Panc1 (cell line): ENCODE measurements at places on chromosomes 5 and 9. TPM values are rescaled to one million over a fixed set of nuclear protein-coding genes. Genes with fewer than 3 reads are reported as not detected.

MARCOL gene
- total RNA-seq = not detected

BARHL1 gene
- total RNA-seq = not detected

PIP5K1B gene
- not detected for total RNA-seq

CCL27 gene
- total RNA-seq = 0.95 TPM

SIT1 gene
- total RNA-seq = not detected

PCDHB11 gene
- total RNA-seq = 1.6 TPM

QRFP gene
- total RNA-seq = not detected

PBX3 gene
- total RNA-seq = 39.0 TPM

BAAT gene
- total RNA-seq = 0.08 TPM

WDR55 gene
- total RNA-seq = 49.2 TPM

LCN15 gene
- total RNA-seq = 0.05 TPM

OR1N2 gene
- total RNA-seq = not detected

GRCh38 chr9:135490166-135490870 is 10.2 kb upstream of the MRPS2 start:
- DNase-seq = no peak

- DNase-seq = peak; percentile 15
These were observed 15.1 kb downstream of the IFNA1 start for GRCh38 chr9:21455320-21455719.

GRCh38 chr9:34380511-34381315 is 4.0 kb upstream of the MYORG start:
- no peak for DNase-seq

DNA sequence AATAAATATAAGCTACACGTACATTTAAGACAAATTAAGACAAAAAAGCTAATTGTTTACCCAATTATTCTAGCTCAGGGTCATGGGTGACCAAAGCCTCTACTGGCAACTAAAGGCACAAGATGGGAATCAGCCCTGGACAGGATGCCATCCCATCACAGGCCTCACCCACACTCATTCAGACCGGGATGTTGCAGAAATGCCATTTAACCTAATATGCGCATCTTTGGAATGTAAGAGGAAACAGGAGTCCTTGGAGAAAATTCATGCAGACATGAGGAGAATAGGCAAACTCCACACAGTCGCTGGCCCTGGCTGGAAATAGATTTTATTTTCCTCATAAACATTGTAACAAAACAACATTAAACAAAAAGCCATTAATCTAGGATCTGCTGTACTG is 2003.8 kb upstream of the CDH9 start:
- DNase-seq = no peak

DNA sequence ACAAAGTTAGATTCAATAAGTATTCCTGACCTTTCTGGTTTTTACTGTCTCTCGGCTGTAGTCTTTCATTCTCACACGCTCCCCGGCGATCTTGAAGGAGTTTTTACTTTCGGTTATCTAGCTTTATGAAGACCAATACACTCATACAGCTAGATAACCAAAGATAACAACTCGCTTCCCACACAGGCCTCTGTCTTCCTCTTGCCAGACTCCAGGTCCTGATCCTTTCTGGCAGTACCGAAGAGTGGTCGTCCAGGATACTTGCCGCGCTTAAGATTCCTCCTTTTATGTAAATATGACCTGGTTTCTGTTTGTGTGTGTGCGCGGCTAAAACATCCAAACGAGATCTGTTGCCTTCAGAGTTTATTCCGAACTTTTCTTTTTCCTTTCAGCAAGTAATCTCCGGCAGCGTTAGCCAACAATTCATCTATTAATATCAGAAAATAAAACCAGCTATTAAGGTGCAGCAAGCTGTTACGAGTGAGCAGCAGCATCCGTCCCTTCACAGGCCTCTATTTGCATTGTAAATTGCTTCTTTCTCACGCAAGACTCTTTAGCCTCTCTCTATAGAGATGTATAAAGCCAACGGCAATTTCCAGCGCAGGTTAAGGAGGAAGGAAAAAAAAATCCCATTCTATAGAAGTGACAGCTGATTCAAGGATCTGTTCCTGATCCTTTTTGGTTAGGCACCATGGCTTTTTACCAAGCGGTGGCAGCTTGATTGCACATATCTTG is 216.1 kb downstream of the MEF2C start:
- DNase-seq = no peak

GRCh38 chr9:108664309-108665255 is 191.2 kb downstream of the ACTL7B start:
- DNase-seq = no peak

DNA sequence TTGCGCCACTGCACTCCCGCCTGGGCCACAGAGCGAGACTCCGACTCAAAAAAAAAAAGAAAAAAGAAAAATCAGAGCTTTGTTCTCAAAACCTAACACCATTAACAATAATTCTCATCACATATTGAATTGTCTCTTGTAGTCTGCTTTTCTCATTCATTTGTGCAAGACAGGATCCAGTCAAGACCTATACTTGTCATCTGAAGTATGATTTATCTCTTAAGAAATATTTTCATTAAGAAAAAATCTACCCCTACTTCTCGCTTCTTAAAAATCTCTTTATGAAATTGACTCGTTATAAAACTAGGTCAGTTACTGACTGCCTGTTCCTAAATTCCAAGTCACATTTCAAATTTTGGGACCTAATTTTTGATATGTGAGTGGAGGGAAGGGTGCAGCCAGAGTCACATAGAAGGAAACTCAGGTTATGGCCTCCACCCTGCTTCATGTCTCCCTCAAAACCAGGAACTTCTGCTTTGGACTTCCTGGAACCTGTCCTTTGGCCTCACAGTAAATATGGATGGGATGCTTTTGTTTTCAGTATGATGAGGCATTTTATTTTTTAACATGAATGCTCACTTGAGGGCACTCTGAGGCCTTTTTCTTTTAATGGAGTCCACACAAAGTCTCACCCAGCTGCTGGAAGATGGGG is 18.9 kb downstream of the ZNF169 start:
- DNase-seq = no peak

- no peak for DNase-seq
These were observed 565.7 kb upstream of the FTMT start for GRCh38 chr5:121285801-121286521.

GRCh38 chr9:125240649-125240999 is 519 bp downstream of the HSPA5 start:
- no peak for DNase-seq

- no peak for DNase-seq
These were observed 4.9 kb downstream of the AKNA start for GRCh38 chr9:114382699-114383520.

GRCh38 chr9:91415290-91415689 is 8.3 kb downstream of the NFIL3 start:
- DNase-seq = no peak

GRCh38 chr5:111787006-111787405 is 30.0 kb upstream of the NREP start:
- DNase-seq = no peak

DNA sequence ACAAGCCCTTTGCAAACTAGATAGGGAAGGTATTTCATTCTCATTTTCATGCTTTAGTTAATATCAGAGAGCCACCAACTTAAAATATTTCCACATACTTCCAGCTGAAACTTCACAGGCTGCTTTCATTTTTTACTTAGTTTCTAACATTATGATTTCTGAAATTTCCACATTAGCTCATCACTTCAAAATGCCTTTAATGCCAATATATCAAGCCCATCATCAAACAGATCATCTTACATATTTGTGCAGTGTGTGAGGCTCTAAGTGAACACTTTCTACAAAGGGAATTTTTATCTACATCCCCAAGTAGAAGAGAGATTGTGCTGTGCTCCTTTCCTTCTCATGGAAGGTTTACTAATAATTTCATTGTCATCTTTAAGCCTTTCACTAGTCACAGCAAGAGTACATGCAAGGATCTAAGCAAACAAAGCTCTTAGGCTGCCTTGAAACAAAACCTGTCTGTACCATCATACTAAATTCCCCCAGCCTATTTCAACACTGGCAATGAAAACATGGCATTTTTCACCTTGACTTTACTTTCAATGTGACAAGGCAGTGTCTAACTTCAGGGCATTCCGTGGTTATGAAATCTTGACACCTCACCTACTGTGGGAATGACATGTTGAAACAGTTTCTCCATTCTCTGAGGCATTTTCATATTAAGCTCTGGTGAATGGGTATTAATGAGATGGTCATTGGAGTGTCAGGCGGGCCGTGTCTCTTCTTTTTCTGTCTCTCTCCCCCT is 45.4 kb downstream of the PPP2R2B start:
- no peak for DNase-seq

- peak; percentile 30 for DNase-seq
These were observed 81.4 kb upstream of the ANKRD55 start for GRCh38 chr5:56314529-56314928.

GRCh38 chr5:133996683-133997252 is 8.0 kb downstream of the VDAC1 start:
- no peak for DNase-seq

DNA sequence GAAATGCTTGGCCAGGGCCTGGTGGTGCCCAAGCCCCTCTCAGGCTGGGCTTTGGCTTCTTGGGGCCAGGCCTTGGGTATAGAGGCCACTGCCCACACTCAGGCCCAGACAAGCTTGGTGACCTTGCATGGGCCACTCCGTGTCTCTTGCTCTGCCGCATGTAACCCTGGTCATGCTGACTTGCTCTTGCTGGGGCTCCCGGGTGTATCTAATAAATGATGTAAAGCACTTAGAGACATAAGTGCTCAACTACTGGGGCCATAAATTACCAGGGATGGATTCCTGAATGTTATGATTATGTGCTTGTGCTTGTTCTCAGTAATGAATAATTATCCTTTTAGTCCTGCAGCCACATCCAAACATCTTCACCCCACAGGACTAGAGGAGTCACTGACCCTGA is 54.0 kb downstream of the C5orf15 start:
- no peak for DNase-seq

DNA sequence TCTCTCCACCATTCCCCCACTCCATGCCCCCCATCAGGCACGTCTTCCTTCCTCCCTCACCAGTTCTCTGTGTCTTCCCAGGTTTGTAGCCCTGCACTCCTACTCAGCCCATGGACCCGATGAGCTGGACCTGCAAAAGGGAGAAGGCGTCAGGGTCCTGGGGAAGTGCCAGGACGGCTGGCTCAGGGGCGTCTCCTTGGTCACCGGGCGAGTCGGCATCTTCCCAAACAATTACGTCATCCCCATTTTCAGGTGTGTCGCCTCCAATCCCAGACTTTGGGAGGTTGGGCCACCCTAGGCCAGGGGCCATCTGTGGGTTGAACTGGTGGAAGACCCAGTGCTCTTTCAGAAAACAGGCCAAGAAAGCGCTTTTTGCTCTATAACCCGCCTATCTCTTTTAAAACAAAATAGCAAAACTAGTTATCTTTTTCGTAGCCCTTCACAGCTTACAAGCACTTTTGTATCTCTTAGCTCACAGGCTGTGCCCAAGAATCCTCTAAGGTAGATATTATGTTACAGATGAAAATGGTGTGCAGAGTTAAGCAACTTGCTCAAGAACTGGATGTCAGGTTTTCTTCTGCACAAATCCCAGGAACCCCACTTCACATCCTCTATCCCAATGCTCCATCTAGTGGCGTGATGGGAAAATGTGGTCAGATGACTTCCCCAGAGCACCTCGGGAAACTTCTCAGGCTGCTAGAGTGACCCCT is 56.2 kb downstream of the PLAC8L1 start:
- peak; percentile 22 for DNase-seq

DNA sequence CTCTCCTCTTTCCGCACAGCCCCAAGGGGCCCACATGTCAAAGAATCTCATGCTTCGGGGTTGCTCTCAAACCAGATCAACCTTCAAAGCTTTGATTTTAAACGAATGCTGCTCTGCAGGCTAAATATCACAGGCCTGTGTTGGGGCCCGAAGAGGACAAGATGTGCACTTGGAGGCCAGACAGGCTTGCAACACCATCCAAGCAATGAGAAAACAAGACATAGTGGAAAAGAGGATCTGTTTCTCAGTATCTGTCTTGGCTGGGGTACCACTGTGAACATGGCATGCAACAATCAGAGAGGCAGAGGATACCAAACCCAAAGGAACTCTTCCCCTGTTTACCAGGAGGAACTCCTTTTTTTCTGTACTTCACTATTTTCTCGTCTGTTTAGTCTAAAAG is 321.8 kb downstream of the SLIT3 start:
- no peak for DNase-seq

- DNase-seq = no peak
These were observed 172.3 kb downstream of the TENT4A start for GRCh38 chr5:6885581-6885980.

GRCh38 chr5:66856041-66856805 is 260.0 kb downstream of the MAST4 start:
- DNase-seq = no peak

DNA sequence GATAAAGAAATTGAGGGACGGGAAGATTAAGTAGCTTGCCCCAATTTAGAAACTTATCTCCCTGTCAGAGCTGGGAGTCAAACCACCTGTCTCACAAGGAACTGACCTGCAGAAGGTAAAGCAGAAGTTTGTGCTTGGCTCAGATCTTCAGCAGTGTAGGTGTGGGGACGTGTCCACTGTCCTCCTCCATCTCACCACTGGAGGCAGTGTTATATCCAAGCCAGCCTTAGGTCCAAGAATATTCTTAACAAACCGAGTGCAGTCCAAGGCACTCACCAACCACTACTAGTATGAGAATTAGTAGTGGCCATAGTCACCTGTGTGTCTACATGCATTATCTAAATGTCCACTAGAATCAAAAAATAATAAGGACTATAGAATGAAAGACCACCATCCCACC is 86.3 kb upstream of the IRX1 start:
- no peak for DNase-seq

- no peak for DNase-seq
These were observed 415.8 kb upstream of the PIK3R1 start for GRCh38 chr5:67799732-67800234.

DNA sequence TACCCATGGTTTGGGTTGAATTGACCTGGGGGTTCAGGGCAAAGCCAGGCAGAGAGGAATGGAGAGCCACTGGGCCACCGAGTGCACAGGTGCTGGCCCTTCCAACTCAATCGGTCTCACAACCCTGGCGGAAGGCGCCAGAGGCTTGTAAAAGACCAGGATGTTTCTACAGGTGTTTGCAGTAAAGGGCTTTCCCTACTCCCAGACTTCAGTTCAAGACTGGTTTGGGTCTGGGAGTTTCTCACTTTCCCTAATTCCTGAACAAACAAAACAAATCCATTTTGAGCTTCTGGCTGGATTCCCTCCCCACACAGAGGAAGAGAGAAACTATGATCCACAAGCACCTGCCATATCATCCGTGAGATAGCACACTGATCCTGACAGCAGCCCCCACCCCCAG is 125.2 kb upstream of the KLF4 start:
- DNase-seq = no peak

GRCh38 chr9:126375386-126375785 is 48.8 kb downstream of the MVB12B start:
- DNase-seq = no peak

- DNase-seq = no peak
These were observed 509.9 kb upstream of the TYRP1 start for GRCh38 chr9:12183321-12183720.

- no peak for DNase-seq
These were observed 35.6 kb downstream of the PTCD2 start for GRCh38 chr5:72355706-72356299.
